Heart left ventricle (tissue), 16 donors: ENCODE measurements at places on chromosomes 2 and 18. TPM values are rescaled to one million over a fixed set of nuclear protein-coding genes. Genes with fewer than 3 reads are reported as not detected.
A peak's percentile ranks its signal among the peaks of the same experiment; 100 is the strongest.

ELOA2 gene
- not detected for total RNA-seq

TMEM178A gene
- total RNA-seq = 1.7 TPM

ATP8B1 gene
- 6.5 TPM for total RNA-seq

SLC35F6 gene
- total RNA-seq = 30.8 TPM

GRCh38 chr2:145374165-145374564 is 854.2 kb upstream of the ZEB2 start:
- H3K27me3 ChIP-seq = no peaks in the 10 kb centered on the region
- no peak overlapping the region for H3K27ac ChIP-seq
- no peak for DNase-seq
- no peaks in the 10 kb centered on the region for H3K4me1 ChIP-seq
- H3K4me3 ChIP-seq = no peak overlapping the region

DNA sequence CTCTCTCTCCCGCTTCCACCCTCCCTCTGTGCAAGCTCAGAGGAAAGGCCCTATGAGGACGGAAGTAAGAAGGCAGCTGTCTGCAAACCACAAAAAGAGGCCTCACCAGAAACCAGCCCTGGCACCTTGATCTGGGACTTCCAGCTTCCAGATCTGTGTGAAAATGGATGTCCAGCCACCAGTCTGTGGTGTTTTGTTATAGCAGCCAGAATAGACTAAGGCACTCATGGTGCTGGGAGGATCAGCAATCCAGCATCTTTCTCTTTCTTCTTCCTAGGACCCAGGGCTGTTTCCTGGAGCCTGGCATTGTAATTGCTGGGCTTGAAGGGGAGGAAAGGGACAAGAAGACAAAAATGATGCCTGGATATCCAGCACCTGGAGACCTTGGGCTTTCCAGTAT is 122.5 kb downstream of the SOCS6 start:
- H3K27me3 ChIP-seq = no peaks in the 10 kb centered on the region
- H3K27ac ChIP-seq = no peak overlapping the region
- no peaks in the 10 kb centered on the region for H3K4me1 ChIP-seq
- H3K36me3 ChIP-seq = no peaks in the 10 kb centered on the region

GRCh38 chr2:112644155-112644932 is 1.4 kb upstream of the SLC20A1 start:
- peak overlapping the region; percentile 98 for H3K27ac ChIP-seq
- DNase-seq = no peak

- H3K4me1 ChIP-seq = peaks cover 45% of the 10 kb centered on the region
- DNase-seq = no peak
- H3K27me3 ChIP-seq = no peaks in the 10 kb centered on the region
- no peak overlapping the region for H3K4me3 ChIP-seq
Measured at GRCh38 chr2:45697190-45697589, 45.7 kb downstream of the PRKCE start.

- no peak for DNase-seq
- H3K27ac ChIP-seq = no peak overlapping the region
- no peaks in the 10 kb centered on the region for H3K4me1 ChIP-seq
- no peaks in the 10 kb centered on the region for H3K36me3 ChIP-seq
- no peak overlapping the region for H3K4me3 ChIP-seq
Measured at GRCh38 chr2:209719034-209719433, 52.6 kb upstream of the UNC80 start.

DNA sequence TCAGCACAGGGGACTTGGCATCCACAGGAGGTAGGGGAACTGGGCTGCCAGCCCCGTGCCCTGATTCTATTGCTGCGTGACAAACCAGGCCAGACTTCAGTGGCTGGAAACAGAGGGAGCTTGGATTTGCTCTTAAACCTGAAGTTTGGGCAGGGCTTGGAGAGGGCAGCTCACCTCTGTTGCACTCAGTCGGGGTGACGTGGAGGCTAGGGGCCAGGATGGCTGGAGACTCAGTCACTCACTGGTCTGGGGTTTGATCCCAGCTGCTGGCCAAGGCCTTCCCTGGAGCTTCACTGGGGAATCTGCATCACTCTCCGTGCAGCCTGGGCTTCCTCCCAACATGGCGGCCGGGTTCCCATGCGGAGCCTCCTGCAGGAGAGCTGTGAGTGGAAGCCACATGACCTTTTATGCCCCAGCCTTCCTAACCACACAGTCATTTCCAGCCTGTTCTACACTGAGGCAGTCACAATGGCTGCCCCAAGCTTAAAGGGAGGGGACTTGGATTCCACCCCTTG is 175.2 kb upstream of the HDAC4 start:
- H3K27me3 ChIP-seq = peaks cover 20% of the 10 kb centered on the region
- H3K4me1 ChIP-seq = no peaks in the 10 kb centered on the region
- no peak overlapping the region for H3K27ac ChIP-seq
- DNase-seq = peak; percentile 15
- H3K4me3 ChIP-seq = no peak overlapping the region

DNA sequence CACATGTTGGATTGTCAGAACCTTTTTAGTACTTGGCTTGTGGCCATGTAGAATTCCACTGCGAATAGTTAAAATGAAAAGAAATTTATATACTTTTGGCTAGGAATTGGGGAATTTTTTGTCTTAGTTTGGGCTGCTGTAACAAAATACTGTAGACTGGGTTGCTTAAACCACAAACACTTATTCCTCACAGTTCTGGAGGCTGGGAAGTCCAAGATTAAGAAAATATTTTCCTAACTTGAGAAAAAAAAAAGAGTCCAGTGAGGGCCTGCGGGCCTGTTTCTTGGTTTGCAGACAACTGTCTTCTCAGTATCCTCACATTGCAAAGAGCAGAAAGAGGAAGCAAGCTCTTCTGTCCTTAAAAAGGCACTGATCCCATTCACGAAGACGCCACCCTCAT is 81.9 kb downstream of the CD226 start:
- no peaks in the 10 kb centered on the region for H3K27me3 ChIP-seq
- no peak overlapping the region for H3K27ac ChIP-seq
- no peaks in the 10 kb centered on the region for H3K36me3 ChIP-seq
- DNase-seq = no peak

- H3K36me3 ChIP-seq = no peaks in the 10 kb centered on the region
- no peak overlapping the region for H3K4me3 ChIP-seq
- H3K27ac ChIP-seq = no peak overlapping the region
- no peaks in the 10 kb centered on the region for H3K4me1 ChIP-seq
- H3K27me3 ChIP-seq = no peaks in the 10 kb centered on the region
Measured at GRCh38 chr2:233980955-233981561, 63.9 kb downstream of the TRPM8 start.

- peaks cover 21% of the 10 kb centered on the region for H3K4me1 ChIP-seq
- H3K27me3 ChIP-seq = no peaks in the 10 kb centered on the region
- no peak for DNase-seq
- peak overlapping the region; percentile 95 for H3K27ac ChIP-seq
Measured at GRCh38 chr2:113757138-113757657, 756 bp upstream of the SLC35F5 start.

DNA sequence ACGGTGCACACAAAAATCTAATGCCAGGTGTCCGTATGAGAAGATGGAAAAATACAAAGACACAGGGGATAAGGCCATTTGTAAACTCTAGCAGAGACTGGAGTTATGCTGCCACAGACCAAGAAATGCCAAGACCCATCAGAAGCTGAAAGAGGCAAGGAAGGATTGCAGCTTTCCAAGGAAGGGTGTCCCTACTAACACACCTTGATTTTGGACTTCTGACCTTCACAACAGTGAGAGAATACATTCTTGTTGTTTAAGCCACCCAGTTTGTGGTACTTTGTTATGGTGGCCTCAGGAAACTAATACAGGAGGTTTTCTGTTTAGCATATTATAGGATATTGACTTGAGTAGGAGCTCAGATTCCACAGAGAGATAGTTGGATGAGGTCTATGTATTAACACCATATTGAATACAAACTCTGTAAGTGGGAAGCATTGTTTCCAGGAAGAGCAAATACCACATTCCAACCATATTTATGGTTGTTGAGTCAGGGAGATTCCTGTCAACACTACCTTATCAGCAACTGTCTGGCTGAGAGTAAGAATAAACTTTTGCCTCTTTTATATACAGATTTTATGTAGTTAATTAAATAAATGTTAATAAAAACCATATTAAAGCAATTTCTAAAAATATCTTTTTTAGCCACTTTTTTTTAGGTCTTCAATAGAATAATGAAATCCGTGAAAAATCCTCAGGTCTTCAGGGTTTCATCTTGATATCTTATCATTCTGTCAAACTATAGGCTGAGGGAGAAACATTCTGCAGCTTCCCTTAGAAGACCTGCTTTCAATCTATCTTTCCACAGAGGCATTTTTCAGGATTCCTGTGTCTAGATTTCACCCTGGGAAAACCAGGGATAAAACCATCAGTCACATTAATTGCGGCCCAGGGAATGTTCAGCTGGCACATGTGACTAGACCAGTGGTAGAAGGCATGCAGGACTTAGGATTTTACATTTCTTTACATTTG is 35.4 kb upstream of the HNMT start:
- H3K27ac ChIP-seq = no peak overlapping the region
- H3K4me1 ChIP-seq = no peaks in the 10 kb centered on the region
- H3K27me3 ChIP-seq = no peaks in the 10 kb centered on the region

- H3K4me1 ChIP-seq = peaks cover 29% of the 10 kb centered on the region
- H3K36me3 ChIP-seq = no peaks in the 10 kb centered on the region
- DNase-seq = no peak
- H3K27ac ChIP-seq = no peak overlapping the region
- no peak overlapping the region for H3K4me3 ChIP-seq
Measured at GRCh38 chr2:168192839-168193616, 54.4 kb downstream of the STK39 start.

DNA sequence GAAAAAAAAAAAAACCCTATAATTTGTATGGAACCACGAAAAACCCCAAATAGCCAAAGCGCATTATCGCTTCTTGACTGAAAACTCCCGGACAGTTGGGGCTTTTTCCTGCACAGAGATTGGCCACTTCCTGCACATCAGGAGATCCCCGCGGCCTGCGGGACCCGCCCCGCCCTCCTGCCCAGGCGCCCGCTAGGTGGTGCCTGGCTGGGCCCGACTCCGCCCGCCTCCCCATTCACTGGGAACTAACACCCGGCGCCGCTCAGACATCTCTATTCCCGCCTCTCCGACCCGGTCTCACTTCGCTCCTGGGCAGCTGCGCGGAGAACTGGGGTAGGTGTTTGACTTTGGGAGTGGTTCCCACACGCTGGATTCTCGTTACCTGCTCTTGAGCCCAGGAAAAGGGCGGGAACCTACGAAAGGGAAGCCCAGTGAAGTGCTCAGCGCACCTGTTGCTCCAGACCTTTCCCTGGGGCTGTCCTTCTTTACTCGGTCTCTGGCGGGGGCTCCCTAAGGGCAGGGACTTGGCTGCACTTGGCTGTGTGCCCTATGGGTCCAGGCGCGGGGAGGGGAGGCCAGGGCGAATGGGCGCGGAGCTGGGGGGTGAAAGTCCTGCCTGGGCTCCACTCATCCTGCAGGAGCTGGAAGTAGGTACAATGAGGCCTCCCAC is at the start of gene HMSD:
TSS of gene HMSD (plus strand) at position 234 of the 670 bp plus-strand sequence. CDS start 4,155 bp downstream, outside the sequence.
- DNase-seq = peak; percentile 23
- H3K4me1 ChIP-seq = no peaks in the 10 kb centered on the region
- H3K27me3 ChIP-seq = peaks cover 33% of the 10 kb centered on the region
- peak within 1 kb of the TSS; percentile 41 for H3K4me3 ChIP-seq

DNA sequence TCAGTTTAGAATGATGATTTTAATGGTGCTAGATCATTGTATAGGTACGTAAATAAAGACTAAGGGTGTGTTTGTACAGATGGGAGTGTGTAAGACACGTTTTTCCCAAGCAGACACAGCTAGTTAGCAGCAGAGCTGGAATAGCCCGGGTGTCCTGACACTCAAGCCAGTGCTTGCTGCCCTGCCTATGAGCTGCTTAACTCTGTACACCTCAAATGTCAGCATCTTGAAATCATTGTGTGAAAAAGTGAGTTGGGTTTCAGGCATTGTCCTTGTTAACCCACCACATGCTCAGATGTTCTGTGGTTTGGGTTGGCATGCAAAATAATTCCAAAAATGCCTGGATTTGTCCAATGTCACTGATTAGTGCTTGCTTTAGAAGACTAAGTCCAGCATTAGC is 13.0 kb upstream of the TET3 start:
- H3K4me1 ChIP-seq = peaks cover 23% of the 10 kb centered on the region
- no peak overlapping the region for H3K27ac ChIP-seq
- no peak for DNase-seq
- H3K27me3 ChIP-seq = no peaks in the 10 kb centered on the region

- no peak for DNase-seq
- no peaks in the 10 kb centered on the region for H3K36me3 ChIP-seq
- no peak overlapping the region for H3K4me3 ChIP-seq
- H3K27me3 ChIP-seq = no peaks in the 10 kb centered on the region
Measured at GRCh38 chr18:31740180-31740579, 20.5 kb downstream of the SLC25A52 start.

- H3K4me1 ChIP-seq = no peaks in the 10 kb centered on the region
- no peak for DNase-seq
- no peak overlapping the region for H3K4me3 ChIP-seq
- no peak overlapping the region for H3K27ac ChIP-seq
- no peaks in the 10 kb centered on the region for H3K27me3 ChIP-seq
Measured at GRCh38 chr2:127157651-127158485, 50.9 kb upstream of the BIN1 start.
